ENCODE measurements at places on chromosomes 5 and 9.

GRCh38 chr5:174314261-174314660 is 268.8 kb downstream of the NSG2 start:
- no peak for DNase-seq

DNA sequence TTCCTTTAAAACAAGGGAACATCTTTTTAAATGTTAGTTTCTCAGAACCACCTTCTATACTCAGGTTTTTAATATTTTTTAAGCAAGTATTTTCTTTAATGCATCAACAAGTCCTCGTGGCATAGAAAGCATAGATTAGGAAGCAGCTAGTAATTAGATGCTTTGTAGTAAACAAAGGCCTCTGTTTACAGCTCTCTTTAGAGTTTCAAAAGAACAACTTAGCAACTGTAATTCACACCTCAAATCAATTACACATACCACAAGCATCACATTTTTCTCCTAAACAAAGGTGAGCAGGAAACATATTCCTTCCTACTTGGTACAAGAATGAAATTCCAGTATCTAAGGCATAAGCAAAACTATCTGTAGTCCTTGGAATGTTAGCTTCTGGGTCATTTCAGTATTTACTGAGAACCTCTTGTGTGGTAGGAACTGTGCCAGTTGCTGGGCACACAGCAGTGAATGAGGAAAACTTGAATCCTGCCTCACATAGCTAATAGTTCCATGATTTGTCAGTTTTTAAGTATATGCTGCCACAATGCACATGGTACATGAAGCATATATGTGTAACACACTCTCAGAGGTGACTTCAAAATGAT is 249.1 kb downstream of the CEMIP2 start:
- no peak for DNase-seq

DNA sequence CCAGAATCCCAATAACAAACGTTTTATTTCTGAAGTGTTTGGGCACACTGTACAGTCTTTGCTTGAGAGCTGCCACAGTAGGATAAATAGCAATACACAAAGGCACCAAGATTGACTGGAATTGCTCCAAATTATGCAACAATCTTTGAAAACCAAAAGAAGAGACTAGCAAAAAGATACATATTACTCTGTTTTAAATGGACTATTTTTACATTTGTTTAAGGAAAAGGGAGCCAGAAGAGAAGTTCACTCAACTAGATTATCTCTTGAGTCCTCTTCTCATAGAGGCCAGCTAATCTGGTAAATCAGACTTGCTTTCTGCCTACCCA is 385.0 kb upstream of the SLC30A5 start:
- no peak for DNase-seq

DNA sequence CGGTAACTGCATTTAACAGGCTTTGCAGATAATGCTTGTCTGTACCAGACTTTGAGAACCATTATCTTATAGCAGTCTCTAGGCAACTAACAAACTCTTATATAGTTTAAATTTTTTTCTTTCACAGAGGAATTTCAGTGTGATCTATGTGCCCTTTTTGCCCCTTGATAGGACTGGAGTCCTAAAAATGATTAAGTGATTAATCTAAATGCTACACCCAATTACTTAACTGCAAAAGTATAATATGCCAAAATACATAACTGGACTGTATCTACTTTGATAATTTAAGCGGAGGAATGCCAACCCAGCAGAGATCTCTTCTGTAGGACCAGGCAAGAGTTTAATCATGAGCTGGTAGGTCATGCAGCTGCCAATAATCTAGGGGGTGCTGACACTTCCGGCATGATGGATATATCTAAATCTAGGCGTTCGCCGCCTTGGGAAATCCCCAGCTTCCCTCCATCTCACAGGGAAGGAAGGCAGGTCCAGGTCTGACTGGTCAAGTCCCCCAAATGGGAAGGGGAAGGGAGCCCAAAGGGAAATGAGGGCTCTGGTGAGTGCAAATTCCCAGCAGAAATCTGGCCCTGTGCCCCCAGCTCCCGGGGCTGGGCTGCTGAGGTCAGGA is 205.6 kb downstream of the GAPVD1 start:
- no peak for DNase-seq

DNA sequence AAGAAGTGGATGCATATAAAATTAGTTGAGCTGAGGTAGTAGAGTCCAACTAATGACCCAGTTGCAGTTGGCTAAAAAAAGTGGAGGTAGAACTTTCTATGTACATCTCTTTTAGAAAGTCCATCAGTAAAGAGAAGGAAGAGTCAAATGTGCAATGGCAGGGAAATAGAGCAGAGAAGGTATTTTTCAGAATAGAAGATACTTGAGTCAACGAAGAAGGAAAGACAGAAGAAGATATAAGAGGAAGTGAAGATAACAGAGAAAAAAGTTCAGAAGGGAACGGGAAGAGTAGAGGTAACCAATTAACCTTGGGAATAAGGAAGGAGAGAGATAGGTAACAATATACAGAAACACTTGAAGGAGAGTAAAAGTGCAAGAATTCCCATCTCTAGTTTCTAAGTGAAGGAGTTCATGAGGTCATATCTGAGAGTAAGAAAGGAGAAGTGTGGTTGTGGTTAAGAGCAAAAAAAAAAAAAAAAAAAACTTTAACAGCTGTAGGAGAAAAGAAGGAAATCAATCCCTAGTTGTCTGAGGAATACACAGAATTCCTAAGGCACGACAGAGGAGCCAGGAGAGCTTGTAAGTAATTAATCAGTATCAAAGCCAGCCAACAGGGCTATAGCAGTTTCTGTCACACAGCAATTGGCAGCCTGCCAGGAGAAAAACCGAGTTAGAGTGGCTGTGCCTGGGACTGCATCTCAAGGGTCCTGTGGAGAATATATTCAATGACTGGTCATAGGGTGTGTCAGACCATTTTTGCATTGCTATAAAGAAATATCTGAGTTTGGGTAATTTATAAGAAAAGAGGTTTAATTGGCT is 61.0 kb downstream of the ARL15 start:
- DNase-seq: peak; percentile 52

- no peak for DNase-seq
These were observed 17.9 kb downstream of the SLC36A3 start for GRCh38 chr5:151285683-151286082.

DNA sequence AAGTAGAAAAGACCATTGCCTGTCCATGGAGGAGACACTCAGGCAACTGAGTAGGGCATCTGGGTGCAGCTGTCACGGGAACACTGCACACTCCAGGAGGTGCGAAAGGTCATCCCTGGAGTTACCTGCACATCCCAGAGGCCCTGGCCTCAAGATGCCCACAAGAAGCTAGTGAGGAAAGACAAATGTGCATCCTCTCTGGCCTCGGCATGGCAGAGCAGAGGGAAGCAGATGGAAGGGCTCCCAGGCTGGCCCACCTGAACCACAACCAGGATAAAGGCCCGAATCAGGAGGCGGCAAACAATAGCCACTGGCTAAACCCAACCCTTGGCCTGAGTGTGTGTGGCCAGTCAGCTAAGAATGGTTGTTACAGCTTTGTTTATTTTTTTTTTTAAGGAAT is 231.7 kb downstream of the SYK start:
- DNase-seq: no peak

DNA sequence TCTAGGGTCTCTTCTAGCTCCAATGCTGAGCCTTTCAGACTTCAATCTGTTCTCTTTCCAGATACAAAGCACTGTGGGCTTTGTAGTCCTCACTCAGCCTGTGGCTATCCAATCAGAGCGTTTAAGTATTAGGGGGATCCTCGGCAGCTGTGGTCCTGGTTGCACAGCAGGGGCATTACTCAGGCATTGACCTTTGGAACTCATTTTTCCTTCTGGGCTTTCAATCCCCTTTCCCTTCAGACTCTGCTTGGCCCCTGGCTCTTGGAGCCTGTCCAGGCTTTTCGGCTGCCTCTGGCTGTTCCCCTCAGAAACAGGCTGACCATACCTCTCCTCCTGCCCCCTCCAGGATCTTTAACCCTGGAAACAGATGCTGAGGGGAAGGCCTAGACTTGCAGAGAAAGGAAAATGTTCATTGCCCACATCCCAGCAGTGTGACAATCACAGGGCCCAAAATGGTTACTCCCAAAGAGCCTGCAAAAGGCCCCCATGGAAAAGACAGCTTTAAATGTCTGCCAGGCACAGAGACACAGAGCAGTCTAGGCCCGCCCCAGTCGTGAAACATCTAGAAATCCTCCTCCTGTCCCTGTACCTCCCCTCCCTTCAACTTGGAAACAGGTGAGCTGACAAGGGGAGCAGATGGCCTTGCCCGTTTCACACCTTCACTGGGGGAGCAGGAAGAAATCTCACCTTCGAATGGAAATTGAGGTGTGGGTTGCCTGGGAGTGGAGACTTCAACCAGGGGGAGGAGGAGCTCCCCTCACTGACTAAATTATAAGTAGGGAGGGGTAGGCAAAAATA is 13.7 kb downstream of the C1QTNF2 start:
- no peak for DNase-seq

GRCh38 chr9:128243215-128244018 is 32.4 kb downstream of the GOLGA2 start:
- no peak for DNase-seq

GRCh38 chr5:133376986-133377385 is 235.4 kb downstream of the FSTL4 start:
- no peak for DNase-seq

- DNase-seq: no peak
These were observed 65.4 kb upstream of the ASTN2 start for GRCh38 chr9:117480253-117480652.

GRCh38 chr5:45355189-45355992 is 340.8 kb downstream of the HCN1 start:
- DNase-seq: no peak

GRCh38 chr5:5619546-5619945 is 197.1 kb downstream of the ICE1 start:
- DNase-seq: no peak

GRCh38 chr9:17863213-17863883 is 284.5 kb downstream of the SH3GL2 start:
- DNase-seq: no peak

GRCh38 chr9:134230092-134230941 is 66.0 kb upstream of the RNU6ATAC start:
- DNase-seq: no peak

DNA sequence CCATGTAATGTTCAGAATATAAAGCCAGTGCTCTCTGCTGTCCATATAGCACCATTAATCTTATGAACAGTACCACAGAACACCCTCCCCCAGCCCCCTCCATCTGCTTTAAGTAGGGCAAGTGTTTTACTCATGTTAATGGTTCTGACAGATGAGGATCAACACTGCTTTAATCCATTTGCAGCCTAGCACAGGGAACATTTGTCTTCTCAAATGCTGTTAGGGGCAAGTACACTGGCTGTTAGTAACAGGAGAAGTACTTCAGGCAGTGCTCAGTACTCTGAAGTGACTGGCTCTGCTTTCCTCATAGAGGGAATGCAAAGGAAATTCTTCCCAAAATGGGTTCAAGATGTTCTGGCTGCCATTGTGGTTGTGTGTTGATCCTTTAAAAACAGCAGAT is 202.6 kb downstream of the DCP2 start:
- no peak for DNase-seq

DNA sequence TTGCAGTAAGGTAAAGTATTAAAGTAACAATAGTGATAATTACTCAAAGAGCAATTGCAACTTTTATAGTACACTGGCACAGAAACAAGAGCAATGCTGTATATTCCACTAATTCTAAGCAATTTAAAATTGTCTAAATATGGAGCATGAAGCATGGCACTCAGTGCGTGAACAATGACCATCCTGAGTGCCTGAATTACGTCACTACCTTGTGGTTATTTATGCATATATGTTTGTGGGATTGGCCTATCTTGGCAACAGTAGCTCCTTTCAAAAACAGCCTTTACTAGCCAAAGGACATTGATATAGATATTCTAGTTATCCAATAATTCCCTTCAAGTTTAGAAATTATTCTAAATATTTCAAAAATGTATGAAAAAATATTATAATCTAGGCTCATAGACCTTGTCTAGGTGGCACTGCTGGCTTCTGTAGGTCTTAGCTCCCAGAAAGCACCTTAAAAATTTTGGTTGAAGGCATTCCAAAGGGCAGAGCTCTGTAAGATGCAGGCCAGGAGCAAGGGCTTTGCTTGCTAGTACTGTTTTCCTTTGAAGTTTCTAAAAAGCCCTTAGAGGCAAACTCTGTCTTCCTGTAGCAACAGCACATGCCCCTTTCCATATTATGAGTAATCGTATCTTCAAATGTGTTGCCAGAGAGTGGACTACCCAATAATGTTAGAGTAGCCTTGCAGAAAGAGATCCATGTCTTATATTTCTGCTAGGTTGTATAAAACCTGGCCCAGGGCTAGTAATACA is 719.3 kb downstream of the NR2F1-AS1 start:
- no peak for DNase-seq

DNA sequence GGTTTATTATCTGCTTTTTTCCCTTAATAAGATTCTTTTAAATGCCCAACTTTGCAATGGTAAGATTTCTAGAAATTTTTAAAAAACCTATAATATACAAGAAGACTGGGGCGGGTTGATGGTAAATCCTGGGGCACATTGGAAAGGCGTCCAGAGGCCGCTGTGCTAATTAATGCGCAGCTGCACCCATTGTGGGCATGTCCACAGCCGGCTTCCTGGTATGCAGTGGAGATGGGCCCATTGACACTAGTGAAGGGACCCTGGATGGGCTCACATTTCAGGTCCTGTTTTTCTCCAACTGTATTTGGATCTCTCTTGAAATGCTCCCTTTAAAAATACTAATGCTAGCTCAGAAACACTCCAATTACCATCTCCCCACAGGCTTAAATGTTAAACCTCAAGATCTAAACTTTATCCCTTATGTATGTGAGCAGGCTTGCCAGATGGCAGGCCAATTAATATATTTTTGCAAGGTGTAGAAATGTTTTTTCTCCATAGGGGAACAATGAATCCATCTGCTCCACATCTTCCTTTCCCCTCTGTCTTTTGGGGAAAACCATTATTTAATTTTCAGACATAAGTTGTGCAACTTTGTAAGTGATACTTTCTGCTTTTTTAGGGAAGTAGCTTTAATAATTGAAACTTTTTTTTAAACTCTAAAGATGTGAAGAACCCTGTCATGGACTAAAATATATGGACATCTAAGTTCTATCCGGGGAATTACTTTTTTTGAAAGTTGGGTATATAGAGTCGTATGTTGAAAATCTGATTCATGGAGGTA is 177.3 kb downstream of the CD180 start:
- no peak for DNase-seq

GRCh38 chr5:493119-493701 is 31.0 kb downstream of the SLC9A3 start:
- no peak for DNase-seq

GRCh38 chr5:93620487-93621326 is 37.7 kb downstream of the NR2F1 start:
- peak; percentile 82 for DNase-seq

GRCh38 chr9:31519011-31519410 is 865.4 kb upstream of the ACO1 start:
- peak; percentile 14 for DNase-seq

GRCh38 chr5:3145641-3146040 is 394.2 kb upstream of the IRX2 start:
- DNase-seq: no peak

DNA sequence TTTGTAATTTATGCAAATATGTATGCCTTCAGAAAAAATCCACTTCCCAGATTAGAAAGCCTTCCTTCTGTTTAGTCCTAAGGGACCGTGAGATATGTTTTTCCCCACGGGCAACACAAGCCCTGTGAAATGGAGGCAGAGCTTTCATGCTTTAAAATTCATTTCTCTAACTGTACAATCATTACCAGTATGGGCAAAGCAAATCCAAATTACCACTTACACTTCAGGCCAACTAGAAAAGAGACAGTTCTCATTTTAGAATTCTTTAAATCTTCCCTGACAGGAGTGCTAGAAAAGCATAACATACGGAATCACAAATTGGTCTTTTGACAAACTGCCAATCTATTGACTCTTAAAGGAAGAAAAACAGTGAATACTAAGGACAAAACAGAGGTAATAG is 20.5 kb upstream of the TNPO1 start:
- no peak for DNase-seq

All from Calu3 (cell line).